ENCODE measurements at places on chromosomes 3 and 15.

- no peak for DNase-seq
Observed at GRCh38 chr15:58381697-58382096, 50.1 kb upstream of the LIPC start.

DNA sequence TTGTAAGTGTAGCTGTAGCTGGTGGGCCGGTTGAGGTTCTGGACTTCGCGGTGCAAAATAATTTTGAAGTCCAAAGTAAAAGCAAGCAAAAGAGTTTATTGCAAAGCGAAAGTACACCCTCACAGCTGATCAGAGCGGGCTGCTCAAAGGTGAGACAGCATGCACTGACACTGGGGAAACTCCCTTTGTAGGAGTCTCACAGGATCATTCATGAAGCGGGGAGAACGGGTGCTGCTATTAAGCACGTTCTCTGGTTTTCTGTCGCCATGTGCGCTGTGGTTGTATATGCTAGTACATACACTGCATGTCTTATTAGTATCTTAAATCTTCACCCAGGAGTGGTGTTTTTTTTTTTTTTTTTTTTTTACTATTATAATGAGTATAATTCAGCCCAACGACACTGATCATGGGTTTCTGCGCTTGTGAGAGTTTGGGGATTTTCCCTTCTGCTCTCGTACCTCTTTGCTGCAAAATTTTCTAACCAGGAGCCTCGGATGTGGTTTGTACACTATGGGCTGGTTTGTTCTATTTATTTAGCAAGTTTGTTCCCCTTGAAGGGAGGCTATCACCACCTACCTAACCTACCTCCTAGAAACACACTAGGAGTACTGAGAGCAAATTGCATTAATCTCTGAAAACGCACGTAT is 1.4 kb upstream of the AP4E1 start:
- peak; percentile 68 for DNase-seq

GRCh38 chr15:61070111-61070901 is 158.8 kb downstream of the RORA start:
- DNase-seq = no peak

GRCh38 chr15:74725845-74726773 is 781 bp upstream of the CYP1A1 start:
- DNase-seq = peak; percentile 11

DNA sequence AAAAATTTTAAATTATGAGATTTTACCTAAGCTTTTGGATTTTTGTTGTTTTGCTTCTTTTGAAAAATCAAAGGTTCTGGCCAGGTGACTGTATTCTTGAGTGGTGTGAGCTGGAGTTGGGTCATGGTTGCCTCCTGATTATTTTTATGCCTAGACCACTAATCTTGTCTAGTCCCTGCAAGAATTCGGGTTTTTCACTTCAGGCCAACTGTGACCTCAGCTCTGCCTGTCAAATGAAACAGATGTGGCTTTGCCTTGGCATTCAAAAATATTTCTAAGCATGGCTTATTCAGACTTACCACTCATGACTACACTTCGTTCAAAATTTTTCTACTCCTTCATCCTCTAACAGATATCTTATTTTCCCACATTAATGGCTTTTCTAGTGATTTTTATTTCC is 25.4 kb upstream of the CDV3 start:
- DNase-seq = no peak

DNA sequence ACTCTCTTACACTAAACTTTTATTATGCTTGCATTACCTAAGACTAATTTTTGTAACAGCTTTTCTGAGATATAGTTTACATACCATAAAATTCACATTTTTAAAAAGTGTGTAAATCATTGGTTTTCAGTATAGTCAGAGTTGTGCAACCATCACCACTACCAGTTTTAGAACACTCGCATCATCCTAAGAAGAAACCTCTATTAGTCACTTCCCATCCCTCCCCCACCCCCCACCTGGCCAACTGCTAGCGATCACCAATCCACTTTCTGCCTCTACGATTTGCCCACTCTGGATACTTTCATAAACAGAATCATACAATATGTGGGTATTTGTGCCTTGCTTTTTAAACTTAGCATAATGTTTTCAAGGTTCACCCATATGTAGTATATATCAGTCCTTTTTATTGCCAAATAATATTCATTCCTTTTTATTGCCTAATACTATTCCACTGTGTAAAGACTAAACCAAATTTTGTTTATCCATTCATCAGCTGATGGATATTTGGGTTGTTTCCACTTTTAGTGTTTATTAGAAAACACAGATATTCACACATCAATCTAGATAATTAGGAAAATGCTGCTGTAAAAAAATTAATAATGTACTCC is 23.0 kb downstream of the UBP1 start:
- no peak for DNase-seq

GRCh38 chr15:51830276-51830806 is 888 bp downstream of the TMOD3 start:
- DNase-seq = no peak

DNA sequence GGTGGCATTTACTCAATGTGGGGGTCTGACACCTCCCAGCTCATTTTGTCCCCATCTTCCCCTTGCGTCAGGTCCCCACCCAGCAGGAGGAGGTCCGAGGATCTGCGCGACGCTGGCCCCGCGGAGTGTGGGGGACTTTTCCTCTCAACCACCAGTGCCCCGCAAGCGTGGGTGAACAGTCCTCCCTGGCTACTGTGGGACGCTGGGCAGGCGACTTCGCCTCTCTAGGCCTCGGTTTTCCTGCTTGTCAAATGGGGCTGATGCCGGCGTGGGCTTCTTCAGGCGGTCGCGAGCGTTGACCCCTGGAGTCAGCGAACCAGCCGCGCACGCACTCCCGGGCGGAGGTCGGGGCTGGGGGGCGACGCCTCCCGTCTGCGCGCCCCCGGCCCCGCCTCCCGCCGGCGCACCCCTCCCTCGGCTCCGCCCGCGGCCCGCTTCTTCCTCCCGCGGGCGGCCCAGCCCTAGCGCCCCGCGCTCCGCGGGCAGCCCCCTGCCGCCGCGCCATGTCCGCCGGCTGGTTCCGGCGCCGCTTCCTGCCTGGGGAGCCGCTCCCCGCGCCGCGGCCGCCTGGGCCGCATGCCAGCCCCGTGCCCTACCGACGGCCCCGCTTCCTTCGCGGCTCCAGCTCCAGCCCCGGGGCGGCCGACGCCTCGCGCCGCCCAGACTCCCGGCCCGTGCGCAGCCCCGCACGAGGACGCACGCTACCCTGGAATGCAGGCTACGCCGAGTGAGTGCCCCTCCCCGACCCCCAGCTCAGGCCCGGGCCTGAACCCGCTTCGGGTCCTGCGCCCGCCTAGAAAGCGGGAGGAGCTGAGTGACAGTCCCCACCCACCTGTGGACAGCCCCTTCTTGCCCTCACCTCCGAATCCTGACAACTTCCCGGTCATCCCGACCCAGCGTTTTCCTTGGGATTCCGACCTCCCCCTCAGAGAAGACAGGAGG is at the start of gene PPM1M:
Gene PPM1M, plus strand, starts transcription at position 438 of the 942 bp plus-strand sequence. Its CDS starts 66 bp downstream, at position 504.
- DNase-seq = no peak

DNA sequence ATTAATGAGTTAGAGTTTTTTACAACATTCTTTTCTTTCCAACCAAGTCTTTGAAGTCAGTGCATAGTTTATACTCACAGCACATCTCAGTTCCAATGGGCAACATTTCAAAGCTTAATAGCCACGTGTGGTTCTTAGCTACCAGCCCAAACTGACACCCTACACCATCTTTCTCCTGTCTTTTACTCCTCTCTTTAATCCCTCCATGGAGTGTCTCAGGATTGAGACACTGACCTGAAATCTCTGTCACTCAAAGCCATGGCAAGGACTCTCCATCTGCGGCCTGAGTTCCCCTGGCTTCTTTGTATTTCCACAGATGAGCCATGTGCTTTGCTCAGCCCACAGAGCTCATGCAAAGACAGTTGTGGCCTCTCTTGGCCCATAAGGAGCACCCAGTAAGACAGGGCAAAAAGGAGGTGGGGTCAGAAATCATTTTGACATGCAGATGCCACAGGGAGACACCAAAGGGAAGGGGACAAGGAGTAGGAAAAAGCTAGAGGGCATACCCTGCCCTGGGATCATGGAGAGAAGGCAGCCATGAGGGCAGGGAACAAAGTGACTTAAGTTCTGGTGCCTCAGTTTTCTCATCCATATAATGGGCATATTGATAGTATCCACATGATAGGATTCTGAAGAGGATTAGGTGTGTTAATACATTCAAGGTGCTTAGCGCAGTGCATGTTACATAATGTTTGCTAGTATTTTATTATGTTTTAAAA is 493.6 kb upstream of the PROK2 start:
- DNase-seq = no peak

GRCh38 chr15:57167821-57168395 is 208.4 kb upstream of the CGNL1 start:
- no peak for DNase-seq

DNA sequence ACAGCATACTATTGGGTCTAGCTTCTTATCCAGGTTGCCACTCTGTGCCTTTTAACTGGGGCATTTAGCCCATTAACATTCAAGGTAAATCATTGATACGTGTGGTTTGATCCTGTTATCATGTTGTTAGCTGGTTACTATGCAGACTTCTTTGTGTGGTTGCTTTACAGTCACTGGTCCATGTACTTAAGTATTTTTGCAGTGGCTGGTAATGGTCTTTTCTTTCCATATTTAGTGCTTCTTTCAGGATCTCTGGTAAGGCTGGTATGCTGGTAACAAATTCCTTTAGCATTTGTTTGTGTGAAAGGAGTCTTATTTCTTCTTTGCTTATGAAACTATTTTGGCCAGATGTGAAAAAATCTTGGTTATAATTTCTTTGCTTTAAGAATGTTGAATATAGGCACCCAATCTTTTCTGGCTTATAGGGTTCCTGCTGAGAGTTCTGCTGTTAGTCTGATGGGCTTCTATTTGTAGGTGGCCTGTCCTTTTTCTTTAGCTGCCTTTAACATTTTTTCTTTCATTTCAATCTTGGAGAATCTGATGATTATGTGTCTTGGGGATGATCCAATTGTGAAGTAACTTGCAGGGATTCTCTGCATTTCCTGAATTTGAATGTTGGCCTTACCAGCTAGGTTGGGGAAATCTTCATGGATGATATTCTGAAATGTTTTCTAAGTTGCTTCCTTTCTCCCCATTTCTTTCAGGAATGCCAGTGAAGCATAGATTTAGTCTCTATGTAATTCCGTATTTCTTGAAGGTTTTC is 39.3 kb downstream of the CCR1 start:
- DNase-seq = no peak

DNA sequence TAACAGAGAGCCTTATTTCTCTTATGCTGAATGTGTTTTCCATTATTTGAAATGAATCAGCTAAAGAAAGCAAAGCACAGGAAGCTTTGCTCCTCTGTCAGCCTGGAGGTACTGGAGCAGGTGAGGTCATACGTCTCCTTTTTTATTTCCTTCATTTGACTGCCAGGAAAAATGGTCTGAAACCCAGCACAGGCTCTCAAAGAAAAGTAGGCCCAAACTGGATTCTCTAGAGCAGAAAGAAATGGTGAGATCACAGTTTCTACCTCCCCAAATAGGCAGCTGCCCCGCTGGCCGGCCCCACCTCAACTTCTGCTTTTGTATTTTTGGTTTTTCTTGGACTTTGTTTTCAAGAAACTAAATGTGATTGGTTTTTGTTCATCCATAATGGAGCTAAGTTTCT is 95.1 kb downstream of the RPL39L start:
- DNase-seq = no peak

DNA sequence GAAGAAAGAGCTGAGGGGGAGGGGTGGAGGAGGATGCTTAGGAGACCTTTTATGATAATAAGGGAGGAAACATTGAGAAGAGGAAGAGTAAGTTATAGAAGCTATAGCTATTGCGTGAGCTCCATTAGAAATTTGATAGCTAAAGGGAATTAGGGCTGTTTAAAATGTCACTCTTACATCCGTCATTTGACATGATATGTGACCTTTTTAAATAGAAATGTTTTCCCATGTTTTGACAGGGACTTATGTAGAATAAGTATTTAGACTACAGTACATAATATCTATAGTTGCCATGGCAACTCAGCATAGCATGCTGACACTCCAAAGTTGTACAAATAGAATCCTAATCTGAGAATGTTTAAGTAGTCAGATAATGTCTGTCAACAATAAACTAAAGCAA is 19.2 kb downstream of the RAD51 start:
- no peak for DNase-seq

GRCh38 chr3:54083921-54084320 is 38.4 kb upstream of the CACNA2D3 start:
- no peak for DNase-seq

- DNase-seq = no peak
Observed at GRCh38 chr3:71759401-71759800, 5.7 kb downstream of the GPR27 start.

- DNase-seq = peak; percentile 4
Observed at GRCh38 chr3:123449102-123449996, 459 bp upstream of the ADCY5 start.

GRCh38 chr3:141218162-141218835 is 13.3 kb upstream of the PXYLP1 start:
- no peak for DNase-seq

DNA sequence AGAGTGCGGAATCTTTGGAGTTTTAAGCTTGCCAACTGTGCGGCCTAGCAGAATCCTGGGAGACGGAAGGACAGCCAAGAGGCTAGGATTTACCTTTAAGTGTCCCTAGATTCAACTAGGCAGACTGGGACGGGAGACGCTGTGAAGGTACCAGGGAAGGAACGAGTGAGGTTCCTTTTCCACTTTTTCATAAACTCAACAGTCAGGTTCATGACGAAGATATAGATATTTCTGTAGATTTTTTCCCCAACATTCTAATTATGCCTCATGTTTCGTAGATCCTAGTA is 564 bp upstream of the GABPB1 start:
- DNase-seq = no peak

- DNase-seq = no peak
Observed at GRCh38 chr3:124277144-124277890, 285.4 kb upstream of the ROPN1 start.

- no peak for DNase-seq
Observed at GRCh38 chr3:5022966-5023776, 43.9 kb downstream of the BHLHE40 start.

GRCh38 chr3:156554515-156554841 is 439 bp downstream of the SSR3 start:
- no peak for DNase-seq

GRCh38 chr15:38128341-38128781 is 124.3 kb upstream of the SPRED1 start:
- no peak for DNase-seq
